ENCODE measurements at places on chromosomes 2 and 18. TPM values are rescaled to one million over a fixed set of nuclear protein-coding genes. Genes with fewer than 3 reads are reported as not detected.

GRCh38 chr2:38074764-38075506, 1.0 kb downstream of the CYP1B1 start:
- no peak for DNase-seq

GRCh38 chr2:196242131-196242620, 70.8 kb upstream of the STK17B start:
- DNase-seq, result peak; percentile 53

DNA sequence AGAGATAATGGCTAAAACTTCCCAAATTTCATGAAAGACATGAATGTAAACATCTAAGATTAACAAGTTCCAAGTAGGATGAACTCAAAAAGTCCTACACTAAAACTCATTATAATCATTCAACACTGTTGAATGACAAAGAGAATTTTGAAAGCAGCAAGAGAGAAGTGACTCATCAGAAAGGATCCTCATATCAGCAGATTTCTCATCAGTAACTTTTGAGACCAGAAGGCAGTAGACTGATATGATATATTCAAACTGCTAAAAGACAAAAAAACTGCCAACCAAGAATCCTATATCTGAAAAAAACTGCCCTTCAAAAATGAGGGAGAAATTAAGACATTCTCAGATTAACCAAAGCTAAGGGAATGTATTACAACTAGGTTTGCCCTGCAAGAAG, 130.6 kb upstream of the OTX1 start:
- DNase-seq, result no peak

GRCh38 chr2:213723041-213723560, 438.8 kb downstream of the SPAG16 start:
- no peak for DNase-seq

- DNase-seq, result no peak
Observed at GRCh38 chr2:223635080-223635479, 32.9 kb upstream of the SCG2 start.

DNA sequence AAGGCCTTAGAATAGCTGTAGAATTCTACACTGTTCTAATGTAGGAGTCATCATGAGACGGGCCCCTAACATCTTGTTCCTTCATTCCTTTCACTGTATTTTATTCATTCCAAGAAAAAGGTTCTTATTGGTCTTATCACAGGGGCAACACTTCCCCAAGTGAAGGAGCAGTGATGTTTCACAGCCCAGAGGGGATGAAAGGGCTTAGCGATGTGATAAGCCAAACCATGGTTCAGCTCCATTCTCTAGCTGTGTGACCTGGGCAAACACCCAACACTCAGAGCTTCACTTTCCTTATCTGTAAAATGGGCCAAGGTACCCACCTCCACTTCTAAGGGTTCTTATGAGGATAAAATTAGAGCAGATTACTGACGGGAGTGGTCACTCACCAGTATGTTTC, 25.4 kb upstream of the HS6ST1 start:
- no peak for DNase-seq

GRCh38 chr2:106332054-106332453, 136.2 kb downstream of the RGPD3 start:
- no peak for DNase-seq

GRCh38 chr2:181992776-181993175, 7.1 kb downstream of the PPP1R1C start:
- DNase-seq, result no peak

- no peak for DNase-seq
Observed at GRCh38 chr18:50896093-50896492, 17.2 kb downstream of the ME2 start.

Gene CRYGD
- total RNA-seq, result not detected

Gene KLHL41
- total RNA-seq, result 0.12 TPM

Gene TFCP2L1
- total RNA-seq, result 0.14 TPM

Gene ZNF521
- not detected for total RNA-seq

Gene EVX2
- not detected for total RNA-seq

Gene NBEAL1
- 9.9 TPM for total RNA-seq

Data from activated CD8-positive, alpha-beta memory T cell treated with anti-CD3 and anti-CD28 coated beads, Interleukin-2, amount 10 ng/mL, durations not matched to agents 7 days and 5 days (primary cell).